ENCODE measurements at places on chromosomes 6 and 20.

- DNase-seq = peak; percentile 57
Measured at GRCh38 chr6:33850869-33851541, 47.2 kb upstream of the MLN start.

DNA sequence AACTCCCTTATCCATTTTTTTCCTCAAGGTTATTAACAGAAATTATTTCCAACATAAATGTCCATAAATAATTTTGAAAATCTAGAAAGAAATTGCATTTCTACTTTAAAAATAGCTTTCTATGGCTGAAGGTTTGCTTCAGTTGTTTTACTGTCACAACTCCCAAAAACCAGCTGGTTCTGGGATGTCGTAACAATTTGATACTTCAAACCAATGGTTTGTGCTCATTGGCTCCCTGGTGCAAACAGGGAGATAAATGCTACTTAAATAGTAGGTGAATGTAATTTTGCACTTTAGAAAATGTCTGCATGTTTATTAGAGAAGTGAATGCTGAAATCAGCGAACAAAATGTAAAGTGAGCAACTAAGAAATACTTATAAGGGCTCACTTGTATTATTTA, 31.1 kb downstream of the LAMA2 start:
- DNase-seq = no peak

DNA sequence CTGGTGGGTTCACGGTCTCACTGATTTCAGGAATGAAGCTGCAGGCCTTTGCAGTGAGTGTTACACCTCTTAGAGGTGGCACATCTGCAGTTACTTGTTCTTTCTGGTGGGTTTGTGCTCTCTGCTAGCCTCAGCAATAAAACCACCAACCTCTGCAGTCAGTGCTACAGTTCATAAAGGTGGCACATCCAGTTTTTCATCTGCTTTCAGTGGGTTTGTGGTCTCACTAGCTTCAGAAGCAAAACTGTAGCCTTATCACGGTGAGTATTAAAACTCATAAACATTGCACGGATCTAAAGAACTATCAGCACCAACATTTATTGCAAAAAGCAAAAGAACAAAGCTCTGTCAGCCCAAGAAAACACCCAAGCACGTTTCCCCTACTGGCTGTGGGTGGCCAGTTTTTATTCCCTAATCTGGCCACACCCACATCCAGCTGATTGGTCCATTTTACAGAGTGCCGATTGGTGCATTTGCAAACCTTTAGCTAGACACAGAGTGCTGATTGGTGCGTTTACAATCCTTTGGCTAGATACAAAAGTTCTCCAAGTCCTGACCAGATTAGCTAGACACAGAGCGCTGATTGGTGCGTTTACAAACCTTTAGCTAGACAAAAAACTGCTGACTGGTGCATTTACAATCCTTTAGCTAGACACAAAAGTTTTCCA, 3.4 kb upstream of the TMEM14C start:
- no peak for DNase-seq

- no peak for DNase-seq
Measured at GRCh38 chr6:42264162-42264851, 46.6 kb upstream of the MRPS10 start.

DNA sequence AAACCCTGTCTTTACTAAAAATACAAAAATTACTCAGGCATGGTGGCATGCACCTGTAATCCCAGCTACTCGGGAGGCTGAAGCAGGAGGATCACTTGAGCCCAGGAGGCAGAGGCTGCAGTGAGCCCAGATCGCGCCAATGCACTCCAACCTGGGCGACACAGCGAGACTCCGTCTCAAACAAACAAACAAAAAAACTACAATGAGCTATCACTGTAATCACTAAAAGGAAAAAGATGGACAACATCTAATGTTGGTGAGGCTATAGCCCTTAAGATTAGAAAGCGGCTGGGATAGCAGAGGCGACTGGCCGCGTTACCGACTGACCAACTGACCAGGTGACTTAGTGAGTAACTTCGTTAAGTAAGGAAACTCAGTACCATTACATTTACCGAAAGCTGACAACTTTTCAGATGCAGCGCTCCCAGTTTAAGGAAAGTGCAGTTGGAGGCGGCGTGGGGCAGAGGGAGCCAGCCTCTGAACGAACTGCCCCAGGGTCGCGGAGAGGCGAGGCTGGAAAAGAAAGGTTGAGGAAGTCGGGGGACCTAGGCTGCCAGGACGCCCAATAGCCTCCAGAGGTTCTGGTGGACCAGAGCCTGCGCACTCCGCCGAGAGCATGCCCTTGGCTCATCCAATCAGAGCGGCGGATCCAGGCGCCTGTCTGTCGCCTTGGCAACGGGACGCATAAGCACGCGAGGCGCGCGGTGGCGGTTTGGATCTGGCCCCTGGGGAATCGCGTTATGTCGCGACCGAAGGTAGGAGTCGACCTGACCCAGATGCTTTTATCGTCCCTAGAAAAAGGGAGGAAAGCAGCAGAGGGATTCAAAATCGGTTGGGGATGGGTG, 8.9 kb downstream of the TTLL9 start:
- DNase-seq = peak; percentile 65

- DNase-seq = no peak
Measured at GRCh38 chr6:148021165-148021564, 321.5 kb upstream of the SASH1 start.

DNA sequence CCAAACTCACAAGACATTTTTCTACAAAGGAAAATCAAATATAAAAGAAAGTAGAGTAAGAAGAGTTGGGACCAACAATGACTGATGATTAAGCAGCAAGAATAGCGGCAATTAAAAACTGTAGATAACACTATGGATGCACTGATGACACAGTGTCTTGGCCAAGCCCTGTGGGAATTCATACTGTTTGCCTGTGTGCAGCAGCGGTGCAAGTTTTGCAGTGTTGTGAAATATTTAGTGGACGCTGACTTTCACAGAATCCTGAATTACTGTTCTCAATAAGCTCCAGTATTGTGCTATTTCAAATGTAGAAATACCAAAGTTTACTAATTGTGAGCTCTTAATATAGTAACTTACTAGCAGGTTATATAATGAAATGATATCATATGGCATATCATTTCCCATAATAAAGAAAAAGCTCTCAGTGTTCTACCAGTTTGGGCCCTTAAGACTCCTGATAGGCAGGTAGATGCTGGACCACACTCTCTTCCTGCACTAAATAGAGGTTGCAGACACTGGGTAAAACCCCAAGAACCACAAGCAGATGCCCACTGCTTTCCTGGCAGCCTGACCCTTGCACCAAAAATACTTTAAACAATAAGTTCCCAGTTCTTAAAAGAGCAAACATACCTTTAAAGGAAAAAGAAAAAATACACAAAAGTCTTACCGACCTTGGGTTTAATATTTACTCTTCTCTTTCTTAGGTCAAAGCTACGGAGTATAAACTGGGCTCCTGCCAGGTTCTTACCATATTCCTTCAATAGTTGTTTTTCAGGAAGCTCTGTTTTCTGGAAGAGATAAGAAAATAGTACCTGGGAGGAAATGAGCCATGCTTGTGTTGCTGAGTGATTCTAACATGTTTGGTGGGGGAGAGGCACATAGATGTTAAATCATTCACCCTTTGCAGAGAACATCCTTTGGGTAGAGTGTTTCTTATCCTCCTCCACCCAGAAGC, 41.6 kb downstream of the ANKEF1 start:
- no peak for DNase-seq

- DNase-seq = no peak
Measured at GRCh38 chr6:140957386-140957785, 1175.3 kb upstream of the GJE1 start.

- DNase-seq = no peak
Measured at GRCh38 chr6:95545226-95545625, 32.1 kb upstream of the MANEA start.

GRCh38 chr6:114304304-114304887, 38.4 kb downstream of the HS3ST5 start:
- peak; percentile 34 for DNase-seq

DNA sequence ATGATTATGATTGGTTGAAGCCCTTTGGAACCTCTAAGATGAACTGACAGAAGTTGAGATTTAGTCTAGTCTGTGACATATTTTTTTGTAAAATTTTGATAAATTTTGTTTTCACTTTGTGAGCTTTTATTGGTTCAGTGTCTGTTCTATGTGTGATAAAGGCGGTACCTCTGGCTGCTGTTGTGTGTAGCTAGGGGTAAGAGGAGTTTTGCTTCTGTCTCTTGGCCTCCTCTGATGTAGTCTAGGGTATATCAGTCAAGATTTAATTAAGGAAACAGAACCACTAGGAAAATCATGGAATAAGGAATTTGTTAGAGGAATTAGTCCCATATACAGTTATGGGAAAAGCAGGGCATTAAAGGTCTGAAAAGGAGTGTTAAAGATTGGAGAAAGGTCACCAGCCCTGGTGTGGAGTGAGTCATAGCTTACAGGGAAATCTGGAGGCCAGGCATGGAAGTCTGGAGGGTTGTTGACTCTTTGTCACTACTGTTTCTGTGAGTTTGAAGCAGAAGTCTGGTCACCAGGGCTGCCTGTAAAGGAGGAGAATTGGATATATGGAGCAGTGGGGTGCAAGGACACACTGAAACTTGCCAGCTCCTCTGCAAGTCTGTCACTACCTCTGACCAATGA, 28.5 kb downstream of the CDC5L start:
- no peak for DNase-seq

DNA sequence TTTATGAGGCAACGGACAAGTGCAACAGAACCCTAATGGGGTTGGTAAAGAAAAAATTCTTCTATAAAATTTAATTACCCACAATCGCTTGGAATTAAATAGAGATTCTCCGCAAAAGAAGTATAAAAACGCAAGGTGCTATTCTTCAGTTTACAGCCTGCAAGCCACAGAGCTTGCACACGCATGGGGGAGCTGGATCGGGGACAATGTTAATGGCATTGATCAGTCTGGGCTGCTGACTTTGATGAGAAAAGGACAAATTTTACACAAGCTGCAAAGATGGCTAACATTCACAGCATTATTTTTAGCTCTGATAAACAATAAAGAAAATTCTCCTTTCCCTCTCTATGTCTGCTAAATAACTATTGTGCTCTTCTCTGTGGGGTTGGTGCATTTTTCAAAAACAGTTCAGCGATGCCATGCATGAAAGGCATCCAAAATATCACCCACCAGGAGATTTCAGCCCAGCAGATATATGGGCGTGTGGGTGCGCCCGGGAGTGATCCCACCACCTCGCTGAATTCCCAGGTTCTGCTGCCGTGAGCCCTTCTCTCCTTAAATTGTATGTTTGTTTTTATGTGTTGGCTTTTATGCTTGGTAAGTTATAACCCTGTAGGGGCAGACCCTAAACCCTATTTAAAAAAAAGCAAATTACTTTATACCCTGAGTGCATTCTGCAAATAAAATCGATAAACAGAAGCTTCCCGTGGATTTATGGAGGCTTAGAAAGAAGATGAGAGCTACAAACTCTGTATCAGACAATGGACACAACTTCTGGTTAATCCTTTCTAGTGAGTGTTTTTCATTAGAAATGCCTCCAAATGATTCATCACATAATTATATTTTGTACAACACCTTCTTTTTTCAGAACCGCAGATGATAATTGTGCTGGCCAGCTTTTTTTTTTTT, 55.6 kb downstream of the NOX3 start:
- DNase-seq = no peak

GRCh38 chr6:155765275-155766194, 309.9 kb upstream of the NOX3 start:
- DNase-seq = no peak

DNA sequence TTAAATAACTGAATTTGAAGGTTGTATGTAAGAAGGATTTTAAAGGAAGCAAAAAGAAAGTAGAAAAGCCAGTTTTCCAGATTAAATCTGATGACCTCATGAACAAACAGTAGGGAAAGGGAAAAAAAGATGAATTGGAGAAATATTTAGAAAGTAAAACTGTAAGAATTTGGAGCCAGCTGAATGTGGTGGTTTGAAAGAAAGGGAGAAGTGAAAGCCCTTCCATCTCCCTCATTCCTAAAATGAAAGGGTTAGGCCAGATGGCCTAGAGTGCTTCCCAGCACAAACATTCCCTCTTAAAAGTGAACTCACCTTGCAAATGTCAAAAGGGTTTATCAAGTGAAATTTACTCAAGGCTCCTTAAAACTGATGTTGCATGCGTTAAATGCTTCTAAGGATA, 139.3 kb upstream of the COL21A1 start:
- DNase-seq = no peak

DNA sequence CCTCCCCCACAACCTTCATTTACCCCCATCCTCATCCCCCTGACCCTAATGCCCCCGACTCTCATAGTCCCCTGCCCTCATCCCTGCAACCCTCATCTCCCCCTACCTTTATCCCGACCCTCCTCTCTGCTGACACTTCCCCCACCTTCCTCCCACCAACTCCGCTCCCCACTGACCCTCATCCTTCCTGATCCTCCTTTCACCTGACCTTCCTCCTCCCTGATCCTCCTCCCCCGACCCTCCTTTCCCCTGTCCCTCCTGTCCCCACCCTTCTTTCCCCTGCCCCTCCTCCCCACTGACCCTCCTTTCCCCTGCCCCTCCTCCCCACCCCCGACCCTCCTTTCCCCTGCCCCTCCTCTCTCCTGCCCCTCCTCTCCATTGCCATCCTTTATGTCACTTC, 7.1 kb downstream of the TREML2 start:
- no peak for DNase-seq

DNA sequence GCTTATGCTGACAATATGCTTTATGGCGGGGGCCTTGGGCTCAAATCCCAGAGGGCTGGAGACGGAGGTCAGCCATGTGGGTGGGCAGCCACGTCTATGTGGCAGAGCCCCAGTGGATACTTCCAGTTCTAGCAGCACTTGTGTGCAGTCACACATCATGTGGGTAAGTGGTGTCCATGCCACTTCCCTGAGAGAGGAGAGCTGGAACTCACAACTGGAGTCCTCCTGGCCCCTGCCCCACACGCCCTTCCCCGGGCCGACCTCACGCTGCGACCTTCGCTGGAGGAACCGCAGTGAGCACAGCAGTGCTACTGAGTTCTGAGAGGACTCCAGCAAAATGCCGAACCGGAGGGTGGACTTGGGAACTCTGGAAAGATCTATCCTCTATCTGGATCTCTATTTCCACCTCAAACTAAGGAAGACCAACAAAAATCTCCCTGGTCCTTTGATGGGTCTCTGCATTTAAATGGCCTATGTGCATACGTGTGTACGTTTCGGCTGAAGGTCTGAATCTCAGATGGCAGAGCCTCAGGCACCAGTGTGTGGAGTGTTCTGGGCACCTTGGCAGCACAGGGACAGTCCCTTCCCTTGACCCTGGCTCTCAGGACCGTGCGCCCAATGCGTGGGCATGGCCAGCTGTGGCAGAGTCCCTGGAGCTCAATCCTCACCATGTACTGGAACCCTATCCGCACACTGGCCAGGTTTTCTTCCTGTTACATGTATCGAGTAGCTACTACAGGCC, 55.4 kb downstream of the GNAS-AS1 start:
- DNase-seq = no peak

DNA sequence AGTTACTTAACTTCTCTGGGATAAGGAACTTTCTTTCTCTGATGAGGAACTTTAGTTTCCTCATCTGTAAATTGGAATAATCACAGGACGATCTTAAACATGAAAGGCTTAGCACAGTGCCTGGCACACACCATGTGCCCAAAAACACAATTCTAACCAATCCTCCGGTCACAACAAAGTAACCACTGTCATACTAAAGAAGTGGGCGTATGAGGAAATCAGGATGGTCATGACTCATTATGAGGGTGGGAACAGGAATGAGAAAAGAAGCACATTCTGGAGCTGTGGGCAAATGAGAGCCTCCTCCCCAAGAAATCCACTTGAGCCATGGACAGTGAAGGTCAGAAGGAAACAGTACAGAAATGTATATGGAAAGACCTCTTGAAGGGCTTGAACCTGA, 82.9 kb downstream of the LRFN2 start:
- no peak for DNase-seq

- DNase-seq = no peak
Measured at GRCh38 chr20:63599396-63600050, 25.5 kb upstream of the HELZ2 start.

GRCh38 chr6:25942561-25943147, 12.2 kb upstream of the SLC17A2 start:
- DNase-seq = peak; percentile 6

GRCh38 chr6:141202626-141203025, 930.1 kb upstream of the GJE1 start:
- no peak for DNase-seq

All from NCI-H1694 (cell line).